H9 (cell line): ENCODE measurements at places on chromosomes 11 and 22.

- DNase-seq = no peak
These were observed 19.0 kb downstream of the EIF1AD start for GRCh38 chr11:65982824-65983588.

DNA sequence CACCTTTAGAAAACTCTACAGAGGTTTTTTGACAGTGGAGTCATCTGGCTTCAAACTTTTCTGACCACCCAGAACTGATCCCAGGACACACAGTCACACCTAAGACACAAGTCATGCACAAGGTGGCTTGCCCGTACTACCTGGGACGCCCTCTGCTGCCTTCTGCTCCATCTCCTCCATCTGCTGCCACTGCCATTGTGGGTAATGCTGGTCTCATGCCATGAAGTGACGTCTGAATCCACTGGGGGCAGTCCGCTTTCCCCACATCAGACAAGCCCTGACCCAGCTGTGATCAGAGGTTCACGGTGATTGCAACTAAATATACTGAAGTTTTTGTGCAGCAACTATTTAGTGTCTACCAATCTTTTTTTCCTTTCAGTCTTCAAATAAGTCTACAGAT lies 5.4 kb upstream of the NDUFS8 start:
- no peak for DNase-seq

- DNase-seq = no peak
These were observed 180.5 kb downstream of the IGLL1 start for GRCh38 chr22:23399367-23400285.

- no peak for DNase-seq
These were observed 6.2 kb upstream of the PLXNB2 start for GRCh38 chr22:50313600-50313999.

GRCh38 chr22:39808081-39808480 lies 85.5 kb downstream of the ENTHD1 start:
- peak; percentile 64 for DNase-seq

DNA sequence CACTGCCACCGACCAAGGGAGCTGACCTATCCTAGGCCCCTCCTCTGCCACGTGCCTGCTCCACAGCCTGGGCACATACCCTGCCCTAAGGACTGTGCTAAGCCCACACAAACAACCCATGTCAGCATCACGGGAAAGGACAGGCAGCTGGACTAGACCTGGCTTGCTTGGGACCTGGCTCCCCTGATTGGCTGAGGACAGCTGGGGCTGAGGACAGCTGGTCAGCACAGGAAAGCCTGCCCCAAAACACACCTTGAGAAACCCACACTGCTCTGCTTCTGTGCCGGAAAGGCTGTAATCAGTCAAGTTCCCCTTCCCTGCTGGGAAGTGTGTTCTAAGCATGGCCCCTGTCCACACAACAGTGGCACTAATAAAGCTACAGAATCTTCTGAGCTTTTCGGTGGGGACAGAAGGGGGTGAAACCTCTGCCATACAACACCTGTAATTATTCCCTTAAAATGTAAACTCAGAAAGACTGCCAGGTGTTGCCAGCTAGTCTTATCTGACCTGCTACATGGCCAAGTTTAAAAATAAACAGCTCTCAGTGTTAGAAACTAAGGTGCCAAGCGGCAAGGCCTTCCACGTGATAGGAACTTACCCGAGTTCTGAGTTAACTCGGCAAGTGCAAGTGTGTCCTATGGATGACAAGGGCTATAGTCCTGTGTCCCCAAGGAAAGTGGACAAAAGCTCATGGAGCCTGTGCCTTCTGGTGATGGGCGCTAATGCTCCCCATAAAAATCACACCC lies 35.7 kb upstream of the ARFGAP3 start:
- no peak for DNase-seq

DNA sequence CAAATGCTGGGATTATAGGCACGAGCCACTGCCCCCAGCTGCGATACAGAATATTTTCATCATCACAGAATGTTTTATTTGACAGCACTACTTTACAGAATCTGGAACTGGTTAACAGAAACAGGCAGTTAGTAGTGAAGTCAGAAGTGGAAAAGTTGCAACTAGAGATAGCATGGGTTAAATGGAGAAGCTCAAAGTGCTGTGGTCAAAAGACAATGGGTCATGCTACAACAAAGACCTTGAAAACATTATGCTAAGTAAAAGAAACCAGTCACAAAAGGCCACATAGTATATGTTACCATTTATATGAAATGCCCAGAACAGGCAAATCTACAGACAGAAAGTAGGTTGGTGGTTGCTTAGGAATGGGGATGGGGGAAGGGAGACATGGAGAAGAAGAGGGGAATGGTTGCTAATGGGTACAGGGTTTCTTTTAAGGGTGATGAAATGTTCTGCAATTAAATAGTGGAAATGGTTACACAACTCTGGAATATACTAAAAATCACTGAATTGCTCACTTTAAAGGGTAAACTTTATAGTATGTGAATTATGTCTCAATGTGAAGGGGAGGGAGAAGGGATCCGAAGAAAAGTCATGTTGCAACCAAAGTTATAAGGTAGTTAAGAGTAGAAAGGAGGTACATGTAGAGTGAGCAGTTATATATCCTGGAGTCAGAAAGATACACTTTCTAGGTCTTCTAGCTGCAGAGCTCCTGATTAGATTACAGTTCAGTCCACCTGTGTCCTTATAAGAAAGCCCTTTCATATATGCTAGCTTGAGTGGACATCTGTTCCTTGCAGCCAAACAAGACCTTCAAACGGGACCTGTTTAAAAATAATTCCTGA lies 46.3 kb upstream of the RAPSN start:
- DNase-seq = no peak

DNA sequence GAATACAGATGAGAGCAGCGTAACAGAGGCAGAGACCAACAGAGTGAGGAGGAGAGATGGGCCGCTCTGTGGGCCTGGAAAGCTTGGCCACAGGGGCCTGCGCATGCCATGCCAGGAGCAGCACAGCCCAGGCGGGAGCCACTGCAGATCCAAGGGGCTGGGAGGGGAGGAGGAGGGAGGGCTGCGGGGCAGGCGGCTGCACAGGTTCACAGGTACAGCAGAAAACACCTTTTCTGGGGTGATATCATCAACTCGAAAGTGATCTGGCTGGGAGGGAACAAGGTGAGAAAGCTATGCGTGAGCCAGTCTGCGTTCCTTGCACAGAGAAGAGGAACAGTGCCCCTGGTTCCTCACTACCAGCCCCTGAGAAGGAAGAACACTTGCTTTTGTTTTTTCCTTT lies 14.8 kb downstream of the VPS37C start:
- DNase-seq = no peak

- DNase-seq = no peak
These were observed 64.7 kb upstream of the TBCEL start for GRCh38 chr11:120959189-120959588.

- DNase-seq = no peak
These were observed 36.1 kb upstream of the LRRC32 start for GRCh38 chr11:76706667-76707066.

DNA sequence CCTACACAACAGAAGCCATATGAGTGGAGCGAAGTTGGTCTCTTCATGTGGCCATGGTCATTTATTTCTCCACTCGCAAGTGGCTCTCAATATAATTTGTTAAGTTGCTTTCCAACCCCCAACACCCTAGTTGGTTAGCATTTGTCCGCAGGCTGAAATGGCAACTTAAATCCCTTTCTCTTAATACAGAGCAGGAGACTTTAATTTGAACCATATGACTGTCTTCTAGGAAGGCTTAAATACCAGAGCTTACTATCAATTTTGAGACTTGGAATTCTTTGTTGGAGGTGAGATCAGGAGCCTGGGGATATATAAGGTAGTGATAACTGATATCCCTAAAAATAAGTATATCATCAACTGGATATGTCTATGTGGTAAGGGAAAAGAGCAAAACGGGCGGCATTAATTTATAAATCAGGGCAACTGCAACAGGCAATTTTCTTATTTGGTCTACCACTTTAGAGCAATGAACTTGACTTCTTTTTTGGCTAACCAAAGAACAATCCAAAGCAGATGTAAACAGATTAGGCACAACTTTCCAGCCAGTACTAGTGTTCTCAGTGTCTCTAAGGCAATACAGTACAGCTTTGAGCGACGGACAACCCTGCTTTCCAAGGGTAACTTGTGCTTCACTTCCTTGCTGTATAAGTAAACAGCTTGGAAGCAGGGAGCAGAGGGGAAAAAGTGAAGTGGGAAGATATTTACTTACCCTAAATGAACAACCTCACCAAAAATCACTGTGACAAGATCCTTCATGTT lies 74.7 kb upstream of the APOA1 start:
- no peak for DNase-seq

GRCh38 chr11:134181707-134182106 lies 42.1 kb downstream of the NCAPD3 start:
- DNase-seq = no peak

GRCh38 chr11:111910676-111911562 lies 651 bp downstream of the CRYAB start:
- no peak for DNase-seq

DNA sequence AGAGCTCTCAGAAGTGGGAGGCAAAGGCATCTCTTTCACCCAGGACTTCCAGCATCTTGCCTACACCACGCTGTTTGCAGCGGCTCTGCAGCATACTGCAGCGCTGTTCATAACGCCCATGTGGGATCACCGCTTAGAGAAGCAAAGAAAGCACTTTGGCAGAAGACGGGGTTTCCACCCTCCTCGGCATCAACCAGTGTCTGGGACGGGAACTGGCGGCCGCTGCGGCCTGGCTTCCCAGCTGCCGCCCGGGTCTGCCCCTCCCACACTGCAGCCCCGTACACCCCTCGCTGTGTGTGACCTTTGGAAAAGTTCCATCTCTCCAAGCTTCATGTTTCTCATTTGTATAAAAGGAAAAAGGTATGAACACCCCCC lies 545 bp upstream of the TIRAP start:
- peak; percentile 59 for DNase-seq

DNA sequence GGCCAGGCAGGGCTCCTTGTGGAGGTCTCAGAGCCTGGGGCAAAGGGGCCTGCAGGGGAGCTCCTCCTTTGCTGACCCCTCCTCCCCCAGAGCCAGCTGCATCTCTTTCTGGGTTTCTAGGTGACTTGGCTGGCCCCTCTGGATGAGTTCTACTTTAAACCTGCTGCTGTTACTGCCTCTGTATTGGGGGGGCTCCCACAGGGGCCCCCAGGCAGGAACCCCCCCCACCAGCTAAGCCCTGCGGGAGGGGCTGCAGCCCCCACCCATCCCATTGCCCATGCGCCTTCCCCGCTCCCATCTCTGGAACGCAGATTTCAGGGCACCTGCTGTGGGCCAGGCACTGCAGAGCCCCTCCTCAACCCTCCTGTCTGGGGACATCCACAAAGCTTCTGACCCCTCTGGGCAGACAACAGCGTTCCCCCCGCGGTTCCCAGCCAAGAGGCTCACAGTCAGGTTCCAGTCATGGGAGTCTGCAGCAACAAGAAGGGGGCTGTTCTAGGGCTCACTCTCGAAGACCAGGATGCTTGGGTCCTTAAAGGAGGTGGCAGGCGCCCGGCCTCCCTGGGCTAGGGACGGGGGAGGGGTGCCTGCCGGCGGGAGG lies 815 bp upstream of the PLCB3 start:
- no peak for DNase-seq

DNA sequence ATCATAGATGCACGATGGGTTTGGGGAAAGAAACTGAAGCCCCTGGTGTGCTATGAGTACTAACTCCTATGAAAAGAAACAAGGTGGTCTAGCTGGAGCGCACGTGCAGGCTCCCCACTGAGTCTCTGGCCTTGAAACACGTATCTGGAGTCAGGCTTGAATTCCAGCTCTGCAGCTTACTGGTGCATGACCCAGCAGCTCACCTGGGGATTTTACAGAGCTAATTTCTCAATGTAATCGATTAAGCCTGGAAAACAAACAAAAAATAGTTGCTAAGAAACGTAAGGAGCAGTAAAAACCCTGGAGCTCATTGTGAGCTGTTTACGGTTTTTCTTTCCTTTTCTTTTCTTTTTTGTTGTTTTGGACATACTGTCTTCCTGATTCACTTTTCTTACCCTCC lies 12.3 kb downstream of the KCNJ1 start:
- DNase-seq = no peak

GRCh38 chr11:92556431-92556830 lies 331.8 kb downstream of the FAT3 start:
- no peak for DNase-seq

DNA sequence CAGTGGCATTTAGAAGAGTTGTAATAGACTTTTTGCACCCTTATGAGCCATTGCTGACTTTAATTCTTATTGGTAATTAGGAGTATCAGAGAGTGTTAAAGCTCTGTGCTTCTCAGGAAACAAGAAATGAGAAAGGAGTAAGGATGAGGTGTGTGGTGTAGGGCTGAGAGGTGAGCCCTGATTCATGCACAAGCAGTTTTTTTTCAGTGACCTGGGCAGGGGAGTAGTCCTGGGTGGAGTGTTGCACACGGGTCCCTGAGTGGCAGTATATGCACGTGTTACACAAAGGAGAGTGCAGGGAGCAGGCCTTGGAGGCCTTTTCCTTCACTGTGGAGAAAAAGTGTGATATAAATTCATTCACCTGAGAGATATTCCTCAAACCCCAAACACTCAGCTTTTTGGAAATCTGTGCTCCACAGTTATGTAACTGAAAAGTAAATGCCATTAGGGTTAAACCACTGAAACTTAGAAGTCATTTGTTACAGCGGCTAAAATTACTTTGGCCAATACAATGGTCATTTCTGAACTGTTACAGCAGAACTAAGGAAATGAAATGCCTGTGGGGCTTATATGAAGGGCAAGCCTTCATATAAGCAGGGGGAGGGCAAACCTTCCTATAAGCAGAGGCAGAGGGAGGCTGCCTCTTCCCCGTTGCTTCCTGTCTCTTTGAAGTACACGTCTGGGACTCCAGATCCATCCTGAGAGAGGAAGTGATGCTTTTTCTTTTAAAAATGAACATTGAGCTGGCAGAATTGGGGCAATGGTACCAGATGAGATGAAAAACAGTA lies 62.6 kb upstream of the OLFML1 start:
- DNase-seq = no peak

DNA sequence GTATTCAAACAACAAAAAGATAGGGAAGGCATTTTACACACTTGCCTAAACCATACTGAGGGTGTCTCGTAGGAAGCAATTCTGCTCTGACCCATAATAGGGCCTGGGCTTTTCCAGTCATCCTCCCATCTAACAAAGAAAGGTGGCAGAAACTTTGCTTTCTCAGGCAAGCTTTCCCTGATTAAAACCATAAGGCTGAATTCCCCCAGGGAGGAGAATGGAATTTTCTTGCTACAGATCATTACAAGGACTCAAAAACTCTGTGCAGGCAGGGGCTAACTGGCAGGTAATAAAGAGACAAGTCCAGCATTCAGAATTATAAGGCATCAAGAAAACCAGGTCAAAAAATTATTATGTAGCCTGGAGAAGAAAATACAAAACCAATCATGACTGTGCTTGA lies 90.4 kb downstream of the RBFOX2 start:
- DNase-seq = no peak

DNA sequence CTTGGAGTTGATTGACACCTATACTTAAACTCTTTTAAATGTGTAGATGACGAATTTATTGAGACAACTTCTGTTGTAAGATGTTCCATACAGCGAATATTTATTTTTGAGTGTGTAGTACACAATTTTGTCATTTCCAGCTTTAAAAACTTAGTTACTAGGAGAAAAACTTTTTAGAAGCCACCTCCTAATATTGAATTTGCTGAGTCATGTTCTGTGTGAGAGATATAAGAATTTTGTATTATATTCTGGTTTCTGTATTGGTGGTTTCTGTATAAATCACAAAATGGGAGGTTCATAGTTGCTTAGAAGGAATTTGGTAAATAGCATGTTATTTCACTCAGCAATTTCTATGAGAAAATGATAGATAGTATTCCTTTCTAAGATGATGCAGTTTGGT lies 171.3 kb downstream of the WNT11 start:
- DNase-seq = no peak
